Activated naive CD4-positive, alpha-beta T cell treated with anti-CD3 and anti-CD28 coated beads for 36 hours (primary cell): ENCODE measurements at places on chromosomes 1 and 21.

- H3K4me1 ChIP-seq = peaks cover 16% of the 10 kb centered on the region
- no peaks in the 10 kb centered on the region for H3K36me3 ChIP-seq
- no peak for DNase-seq
- no peak overlapping the region for H3K27ac ChIP-seq
- no peak overlapping the region for H3K4me3 ChIP-seq
- H3K27me3 ChIP-seq = no peaks in the 10 kb centered on the region
Observed at GRCh38 chr1:232600424-232601258, 29.3 kb downstream of the SIPA1L2 start.

- no peak overlapping the region for H3K4me3 ChIP-seq
- no peaks in the 10 kb centered on the region for H3K4me1 ChIP-seq
Observed at GRCh38 chr1:79760531-79760930, 754.0 kb upstream of the ADGRL4 start.

- no peak overlapping the region for H3K4me3 ChIP-seq
- no peak overlapping the region for H3K27ac ChIP-seq
- DNase-seq = no peak
- no peaks in the 10 kb centered on the region for H3K27me3 ChIP-seq
- H3K4me1 ChIP-seq = peaks cover 7% of the 10 kb centered on the region
Observed at GRCh38 chr1:228185641-228185965, 20.0 kb downstream of the IBA57 start.

GRCh38 chr1:100862591-100862990 lies 32.1 kb downstream of the EXTL2 start:
- no peaks in the 10 kb centered on the region for H3K36me3 ChIP-seq
- no peak overlapping the region for H3K27ac ChIP-seq
- H3K4me3 ChIP-seq = no peak overlapping the region
- H3K27me3 ChIP-seq = peaks cover 2% of the 10 kb centered on the region
- no peaks in the 10 kb centered on the region for H3K4me1 ChIP-seq

GRCh38 chr1:202249846-202250245 lies 56.2 kb downstream of the LGR6 start:
- no peaks in the 10 kb centered on the region for H3K4me1 ChIP-seq
- H3K27me3 ChIP-seq = peaks cover 2% of the 10 kb centered on the region
- no peak for DNase-seq

GRCh38 chr1:93219443-93219842 lies 38.9 kb downstream of the CCDC18 start:
- H3K4me1 ChIP-seq = peaks cover 21% of the 10 kb centered on the region
- H3K27me3 ChIP-seq = no peaks in the 10 kb centered on the region
- peaks cover 42% of the 10 kb centered on the region for H3K36me3 ChIP-seq
- H3K4me3 ChIP-seq = peak overlapping the region; percentile 51

GRCh38 chr1:147745271-147745670 lies 15.1 kb downstream of the GJA5 start:
- H3K4me3 ChIP-seq = no peak overlapping the region
- H3K27ac ChIP-seq = no peak overlapping the region
- no peak for DNase-seq

GRCh38 chr21:18228060-18228739 lies 16.4 kb upstream of the CHODL start:
- no peak overlapping the region for H3K4me3 ChIP-seq
- H3K27me3 ChIP-seq = no peaks in the 10 kb centered on the region
- no peak for DNase-seq
- no peaks in the 10 kb centered on the region for H3K36me3 ChIP-seq
- H3K27ac ChIP-seq = no peak overlapping the region

DNA sequence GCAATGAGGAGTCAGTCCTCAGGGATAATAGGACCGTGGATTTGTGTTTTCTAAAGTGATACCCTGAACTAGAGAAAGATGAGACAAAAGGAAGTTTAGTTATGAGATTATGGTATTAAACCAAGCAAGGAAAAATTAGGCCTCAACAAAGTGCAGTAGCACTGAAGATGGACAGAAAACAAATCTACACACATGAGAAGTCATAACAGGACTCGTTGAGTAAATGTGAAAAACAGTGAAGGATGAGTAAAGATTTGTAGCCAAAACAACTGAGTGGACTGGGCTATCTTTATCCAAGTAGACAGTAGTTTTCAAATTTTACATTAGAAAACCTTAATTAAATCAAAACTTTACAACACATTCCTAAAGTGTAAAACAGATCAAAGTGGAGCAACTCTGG lies 15.0 kb downstream of the EPRS1 start:
- peaks cover 6% of the 10 kb centered on the region for H3K4me1 ChIP-seq
- no peak for DNase-seq
- H3K4me3 ChIP-seq = no peak overlapping the region
- H3K36me3 ChIP-seq = peaks cover 39% of the 10 kb centered on the region
- no peak overlapping the region for H3K27ac ChIP-seq
